ENCODE measurements at places on chromosomes 7 and 10. TPM values are rescaled to one million over a fixed set of nuclear protein-coding genes. Genes with fewer than 3 reads are reported as not detected.

DNA sequence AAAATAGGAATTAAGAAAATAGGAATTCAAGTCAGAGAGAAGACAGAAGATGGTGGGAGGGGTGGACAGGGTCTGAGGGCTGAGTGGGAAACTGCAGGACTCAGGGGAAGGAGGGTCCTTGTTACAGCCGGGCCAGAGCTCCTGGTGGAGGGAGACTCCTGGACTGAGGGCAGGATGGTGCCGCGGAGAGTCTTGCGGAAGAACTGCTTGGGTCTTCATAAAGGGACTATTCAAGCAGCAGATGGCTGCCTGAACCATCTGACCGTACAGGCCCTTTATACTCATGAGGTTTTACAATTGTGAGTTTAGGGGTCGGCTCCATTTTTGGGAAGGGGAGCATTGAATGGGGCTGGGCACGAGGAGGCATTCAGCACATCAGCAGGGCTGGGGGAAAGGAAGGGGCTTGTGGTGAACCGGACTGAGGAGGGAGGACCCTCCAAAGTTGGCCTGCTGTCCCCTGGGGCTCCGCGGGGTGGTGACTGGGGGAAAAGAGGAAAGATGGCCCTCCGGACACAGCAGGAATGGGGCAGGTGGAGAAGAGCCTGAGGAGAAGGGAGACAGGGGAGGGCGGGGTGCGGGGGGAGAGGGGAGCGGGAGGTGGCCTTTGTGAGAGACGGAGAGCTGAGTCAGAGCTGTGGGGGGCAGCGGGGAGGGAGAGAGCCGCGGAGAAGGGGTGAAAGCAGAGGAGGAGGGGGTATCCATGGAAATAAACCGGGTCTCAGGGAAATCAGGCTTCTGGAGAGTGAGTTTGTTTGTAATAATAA lies 1.5 kb downstream of the FAM131B start:
- no peak for DNase-seq
- peaks cover 4% of the 10 kb centered on the region for H3K4me1 ChIP-seq
- H3K36me3 ChIP-seq = no peaks in the 10 kb centered on the region
- H3K27ac ChIP-seq = no peak overlapping the region

DNA sequence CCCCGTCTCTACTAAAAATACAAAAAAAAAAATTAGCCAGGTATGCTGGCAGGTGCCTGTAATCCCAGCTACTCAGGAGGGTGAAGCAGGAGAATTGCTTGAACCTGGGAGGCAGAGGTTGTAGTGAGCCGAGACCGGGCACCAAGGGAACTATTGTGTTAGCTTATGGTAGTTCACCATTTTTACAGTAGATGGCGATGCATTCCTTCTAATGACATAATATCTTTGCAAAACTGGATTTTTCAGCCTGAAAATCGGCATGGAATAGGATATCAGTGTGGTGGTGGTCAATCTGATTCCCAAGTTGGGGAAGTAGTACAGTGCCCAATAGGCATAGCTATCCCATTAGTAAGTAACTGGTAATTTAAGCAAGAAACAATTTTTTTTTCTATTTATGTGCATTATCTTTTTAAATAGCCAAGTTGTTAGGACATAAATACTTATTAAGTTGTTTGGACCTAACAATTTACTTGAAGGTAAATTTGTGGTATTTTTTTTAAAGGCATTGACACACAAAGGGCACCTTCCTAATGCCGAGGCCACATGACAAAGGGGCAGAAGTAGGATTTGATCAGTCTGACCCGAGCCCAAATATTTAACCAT lies 17.6 kb upstream of the IMPDH1 start:
- no peaks in the 10 kb centered on the region for H3K27me3 ChIP-seq
- no peak overlapping the region for H3K4me3 ChIP-seq
- no peaks in the 10 kb centered on the region for H3K36me3 ChIP-seq
- H3K27ac ChIP-seq = no peak overlapping the region

DNA sequence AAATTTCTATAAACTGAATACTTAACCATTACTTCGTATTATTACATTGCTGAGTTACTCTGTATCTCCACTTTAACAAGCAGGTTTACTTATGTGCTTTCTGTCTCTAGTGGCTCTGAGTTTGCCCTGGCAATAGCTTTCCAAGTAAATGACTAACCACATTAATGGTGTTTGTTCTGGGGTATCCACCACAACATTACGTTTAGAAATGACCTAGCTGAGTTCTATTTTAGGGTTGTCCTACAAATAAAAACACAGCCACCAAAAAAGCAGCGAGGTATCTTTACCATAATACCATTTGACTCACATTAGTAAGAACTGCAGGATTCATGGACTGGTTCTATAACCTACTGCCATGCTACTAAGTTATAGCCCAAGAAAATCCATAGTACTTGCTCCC lies 83.1 kb downstream of the HIBADH start:
- H3K4me1 ChIP-seq = no peaks in the 10 kb centered on the region
- H3K27ac ChIP-seq = no peak overlapping the region
- DNase-seq = no peak
- H3K27me3 ChIP-seq = no peaks in the 10 kb centered on the region

DNA sequence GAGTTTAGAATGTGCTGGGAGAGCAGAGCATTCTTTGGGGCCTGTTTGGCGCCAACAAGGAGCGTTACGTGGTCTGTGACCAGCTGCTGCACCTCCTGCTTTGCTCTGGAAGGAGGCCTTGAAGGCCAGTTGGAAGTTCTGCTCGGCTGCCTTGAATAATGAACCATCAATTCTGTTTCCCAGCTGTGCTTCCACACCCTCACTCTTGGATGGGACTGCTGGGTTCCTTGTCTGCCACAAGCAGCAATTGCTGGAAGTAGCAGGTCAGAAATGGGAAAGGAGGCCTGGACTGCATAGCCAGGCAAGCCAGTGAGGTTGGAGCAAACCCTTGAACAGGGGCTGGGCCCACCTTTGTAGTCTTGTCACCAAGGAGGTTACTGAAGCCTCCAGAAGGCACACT lies 86.6 kb upstream of the INSYN2A start:
- H3K4me1 ChIP-seq = no peaks in the 10 kb centered on the region
- H3K36me3 ChIP-seq = no peaks in the 10 kb centered on the region
- no peak overlapping the region for H3K27ac ChIP-seq
- no peak for DNase-seq
- H3K27me3 ChIP-seq = no peaks in the 10 kb centered on the region
- H3K4me3 ChIP-seq = no peak overlapping the region

Gene PIK3CG
- total RNA-seq = 15.7 TPM

- H3K27ac ChIP-seq = no peak overlapping the region
- H3K4me3 ChIP-seq = no peak overlapping the region
- no peak for DNase-seq
- H3K27me3 ChIP-seq = peaks cover 5% of the 10 kb centered on the region
Observed at GRCh38 chr10:122331100-122331499, 43.4 kb upstream of the PLEKHA1 start.

- peak overlapping the region; percentile 59 for H3K4me3 ChIP-seq
- H3K27ac ChIP-seq = peak overlapping the region; percentile 82
- peaks cover 21% of the 10 kb centered on the region for H3K4me1 ChIP-seq
- no peaks in the 10 kb centered on the region for H3K36me3 ChIP-seq
- DNase-seq = peak; percentile 76
Observed at GRCh38 chr7:114086537-114086913, 167.7 kb upstream of the PPP1R3A start.

- no peak for DNase-seq
- H3K36me3 ChIP-seq = no peaks in the 10 kb centered on the region
- H3K4me3 ChIP-seq = no peak overlapping the region
- H3K4me1 ChIP-seq = no peaks in the 10 kb centered on the region
Observed at GRCh38 chr7:108385834-108386422, 70.3 kb downstream of the NRCAM start.

Data from upper lobe of right lung (tissue), 1 donor.